ENCODE measurements at places on chromosomes 2 and 18. TPM values are rescaled to one million over a fixed set of nuclear protein-coding genes. Genes with fewer than 3 reads are reported as not detected.

DNA sequence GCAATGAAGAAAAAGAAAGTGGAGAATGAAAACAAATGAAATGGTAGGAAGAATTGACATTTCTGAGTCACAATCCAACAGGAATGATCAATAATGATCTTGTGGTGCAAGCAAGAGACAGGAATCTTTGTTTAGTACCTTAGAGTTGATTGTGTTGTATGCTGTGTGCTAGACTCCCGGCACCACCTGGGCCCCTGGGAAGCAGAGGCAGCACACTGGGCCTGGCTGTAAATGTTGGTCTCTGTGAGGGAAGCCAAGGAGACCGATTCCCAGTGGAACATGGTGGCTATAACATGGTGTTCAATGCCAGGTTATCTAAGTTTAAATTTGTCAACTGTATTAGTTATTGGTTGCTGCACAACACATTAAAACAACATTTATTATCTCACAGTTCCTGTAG lies 9.8 kb upstream of the CWC22 start:
- H3K27ac ChIP-seq = no peak overlapping the region
- H3K4me1 ChIP-seq = no peaks in the 10 kb centered on the region
- no peaks in the 10 kb centered on the region for H3K27me3 ChIP-seq
- DNase-seq = no peak
- H3K4me3 ChIP-seq = no peak overlapping the region
- no peaks in the 10 kb centered on the region for H3K36me3 ChIP-seq

GRCh38 chr2:55141572-55142413 lies 90.3 kb downstream of the CLHC1 start:
- no peaks in the 10 kb centered on the region for H3K27me3 ChIP-seq
- H3K4me3 ChIP-seq = no peak overlapping the region
- DNase-seq = no peak
- no peak overlapping the region for H3K27ac ChIP-seq
- no peaks in the 10 kb centered on the region for H3K36me3 ChIP-seq
- no peaks in the 10 kb centered on the region for H3K4me1 ChIP-seq

- H3K4me1 ChIP-seq = no peaks in the 10 kb centered on the region
- H3K27ac ChIP-seq = no peak overlapping the region
- no peak for DNase-seq
- H3K36me3 ChIP-seq = no peaks in the 10 kb centered on the region
- H3K27me3 ChIP-seq = no peaks in the 10 kb centered on the region
- H3K4me3 ChIP-seq = no peak overlapping the region
Measured at GRCh38 chr18:66393463-66393862, 210.4 kb downstream of the CDH19 start.

DNA sequence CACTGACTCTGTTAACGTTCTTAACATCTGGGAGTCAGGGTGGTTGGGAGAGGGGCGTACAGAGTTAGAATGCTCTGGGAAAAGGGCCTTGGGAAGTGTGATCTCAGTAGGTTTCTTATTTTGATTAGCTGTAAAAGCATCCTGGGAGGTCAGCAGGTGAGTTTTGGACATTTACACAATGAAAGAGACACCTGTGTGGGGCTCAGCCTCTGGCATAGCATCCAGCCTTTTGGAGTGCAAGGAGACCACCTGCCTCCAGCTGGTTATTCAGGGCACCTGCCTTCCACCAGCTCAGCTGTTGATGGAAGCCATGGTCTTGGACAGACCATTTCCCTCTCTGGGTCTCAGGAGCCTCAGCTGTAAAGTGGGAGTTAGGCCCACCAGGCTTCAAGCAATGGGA lies 49.7 kb downstream of the ACAA2 start:
- H3K4me1 ChIP-seq = no peaks in the 10 kb centered on the region
- no peak overlapping the region for H3K4me3 ChIP-seq
- no peak overlapping the region for H3K27ac ChIP-seq
- no peaks in the 10 kb centered on the region for H3K27me3 ChIP-seq
- no peak for DNase-seq
- H3K36me3 ChIP-seq = no peaks in the 10 kb centered on the region

DNA sequence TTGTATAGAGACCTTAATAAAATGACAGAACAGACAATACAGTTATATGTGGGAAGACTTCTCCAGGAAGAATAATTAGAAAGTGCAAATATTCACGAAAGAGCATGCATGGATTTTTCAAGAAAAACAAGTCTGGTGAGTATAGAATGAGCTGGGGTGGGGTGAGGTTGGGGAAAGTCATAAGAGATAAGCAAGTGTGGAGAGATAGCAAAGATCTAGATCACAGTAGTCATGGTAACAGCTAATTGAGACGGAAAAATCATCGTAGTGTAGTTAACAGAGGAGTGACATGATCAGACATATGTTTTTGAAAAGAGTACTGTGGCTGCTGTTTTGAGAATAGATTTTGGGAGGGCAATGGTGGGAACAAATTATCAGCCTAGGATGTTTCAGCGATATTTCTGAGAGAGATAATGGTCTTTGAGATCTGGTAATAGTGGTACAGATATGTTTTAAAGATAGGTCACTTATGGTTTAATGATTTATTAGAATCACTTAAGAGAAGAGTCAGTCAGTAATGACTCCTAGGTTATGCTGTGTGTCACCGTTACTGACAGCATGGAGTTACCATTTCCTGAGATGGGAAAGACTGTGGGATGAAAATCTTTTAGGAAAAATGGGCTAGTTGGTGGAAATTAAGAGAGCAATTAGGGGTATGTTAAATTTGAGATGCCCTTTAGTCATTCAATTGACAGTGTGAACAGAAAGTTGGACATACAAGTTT lies 248.5 kb upstream of the SLC8A1 start:
- H3K27ac ChIP-seq = no peak overlapping the region
- H3K4me3 ChIP-seq = no peak overlapping the region
- no peaks in the 10 kb centered on the region for H3K27me3 ChIP-seq
- no peak for DNase-seq
- H3K4me1 ChIP-seq = no peaks in the 10 kb centered on the region

DNA sequence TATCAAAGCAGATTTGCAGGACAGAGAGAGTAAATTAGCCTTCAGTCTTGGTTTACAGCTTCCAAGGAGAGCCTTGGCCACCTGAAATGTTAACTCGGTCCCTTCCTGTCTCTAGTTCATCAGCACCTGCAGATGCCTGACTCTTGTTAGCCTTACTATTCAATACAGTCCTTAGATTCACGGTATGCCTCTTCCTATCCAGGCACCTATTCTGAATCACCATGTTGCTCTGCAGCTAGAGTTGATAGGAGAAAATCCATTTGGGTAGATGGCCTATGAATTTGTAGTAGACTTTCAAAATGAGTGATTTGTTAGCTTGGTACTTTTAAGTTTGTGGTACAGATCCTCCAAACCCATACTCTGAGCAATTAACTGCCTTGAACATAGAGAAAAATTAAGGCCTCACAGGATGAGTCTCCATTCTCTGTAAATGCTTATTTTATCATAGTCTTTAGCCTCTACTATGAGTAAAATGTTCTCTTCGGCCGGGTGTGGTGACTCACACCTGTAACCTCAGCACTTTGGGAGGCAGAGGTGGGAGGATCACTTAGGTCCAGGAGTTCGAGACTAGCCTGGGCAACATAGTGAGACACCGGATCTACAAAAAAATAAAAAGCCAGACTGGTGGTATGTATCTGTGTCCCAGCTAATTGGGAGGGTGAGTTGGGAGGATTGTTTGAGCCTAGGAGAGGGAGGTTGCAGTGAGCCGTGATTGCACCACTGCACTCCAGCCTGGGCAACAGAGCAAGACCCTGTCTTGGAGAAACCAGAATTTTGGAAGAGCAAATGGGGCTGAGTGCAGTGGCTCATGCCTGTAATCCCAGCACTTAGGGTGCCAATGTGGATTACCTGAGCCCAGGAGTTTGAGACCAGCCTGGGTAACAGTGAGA lies 32.9 kb downstream of the PTCD3 start:
- no peak for DNase-seq
- no peaks in the 10 kb centered on the region for H3K4me1 ChIP-seq
- H3K27ac ChIP-seq = no peak overlapping the region
- no peak overlapping the region for H3K4me3 ChIP-seq
- no peaks in the 10 kb centered on the region for H3K27me3 ChIP-seq

GRCh38 chr2:222264791-222265320 lies 33.9 kb downstream of the PAX3 start:
- no peaks in the 10 kb centered on the region for H3K27me3 ChIP-seq
- peaks cover 11% of the 10 kb centered on the region for H3K4me1 ChIP-seq
- no peaks in the 10 kb centered on the region for H3K36me3 ChIP-seq
- no peak for DNase-seq
- no peak overlapping the region for H3K4me3 ChIP-seq
- H3K27ac ChIP-seq = no peak overlapping the region

GRCh38 chr2:59774821-59775433 lies 778.5 kb downstream of the BCL11A start:
- H3K4me3 ChIP-seq = no peak overlapping the region
- H3K27me3 ChIP-seq = no peaks in the 10 kb centered on the region
- no peaks in the 10 kb centered on the region for H3K36me3 ChIP-seq
- no peak for DNase-seq
- peaks cover 19% of the 10 kb centered on the region for H3K4me1 ChIP-seq

DNA sequence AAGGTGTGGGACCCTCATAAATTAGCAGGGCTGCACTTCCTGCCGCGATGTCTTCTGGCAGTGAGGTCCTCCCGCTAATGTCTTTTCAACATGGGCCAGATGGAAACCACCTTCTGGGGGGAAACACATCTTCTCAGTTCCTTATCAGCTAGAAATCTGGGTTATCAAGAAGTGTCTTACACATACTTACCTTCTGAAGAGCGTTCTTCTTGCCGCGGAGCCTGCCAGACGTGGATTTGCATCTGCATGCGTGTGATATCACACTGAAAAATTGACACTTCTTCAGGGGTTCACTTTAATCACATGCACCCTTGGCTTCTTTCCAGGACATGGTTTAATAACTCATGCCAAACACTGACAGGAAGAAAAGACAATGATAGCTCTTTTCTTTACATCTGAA lies 163.5 kb upstream of the SOX11 start:
- H3K27me3 ChIP-seq = no peaks in the 10 kb centered on the region
- H3K27ac ChIP-seq = no peak overlapping the region
- H3K4me1 ChIP-seq = no peaks in the 10 kb centered on the region
- H3K4me3 ChIP-seq = no peak overlapping the region
- DNase-seq = no peak

DNA sequence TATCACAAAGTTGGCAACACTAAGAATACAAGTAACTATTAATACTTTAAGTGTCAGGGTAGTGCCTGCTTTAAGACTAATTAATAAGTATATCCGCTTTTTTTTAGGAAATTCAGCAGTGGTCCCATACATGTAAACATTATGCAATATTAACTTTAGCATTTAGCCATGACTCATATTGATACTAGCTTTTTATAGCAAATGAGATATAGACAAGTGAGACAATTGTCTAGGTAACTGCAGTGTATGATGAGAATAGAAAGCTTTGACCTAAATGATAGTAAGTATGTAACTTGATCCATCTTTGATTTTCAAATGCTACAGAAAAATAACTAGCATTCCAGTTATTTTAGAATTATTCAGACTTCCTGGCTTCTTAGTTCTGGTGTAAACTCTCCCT lies 27.4 kb upstream of the VRK2 start:
- no peak overlapping the region for H3K27ac ChIP-seq
- no peak overlapping the region for H3K4me3 ChIP-seq
- no peak for DNase-seq
- H3K27me3 ChIP-seq = no peaks in the 10 kb centered on the region
- no peaks in the 10 kb centered on the region for H3K4me1 ChIP-seq

- no peaks in the 10 kb centered on the region for H3K27me3 ChIP-seq
- H3K4me1 ChIP-seq = peaks cover 23% of the 10 kb centered on the region
- peak overlapping the region; percentile 59 for H3K4me3 ChIP-seq
- no peak for DNase-seq
- H3K36me3 ChIP-seq = peaks cover 3% of the 10 kb centered on the region
Measured at GRCh38 chr2:74498500-74499266, 720 bp downstream of the LBX2 start.

DNA sequence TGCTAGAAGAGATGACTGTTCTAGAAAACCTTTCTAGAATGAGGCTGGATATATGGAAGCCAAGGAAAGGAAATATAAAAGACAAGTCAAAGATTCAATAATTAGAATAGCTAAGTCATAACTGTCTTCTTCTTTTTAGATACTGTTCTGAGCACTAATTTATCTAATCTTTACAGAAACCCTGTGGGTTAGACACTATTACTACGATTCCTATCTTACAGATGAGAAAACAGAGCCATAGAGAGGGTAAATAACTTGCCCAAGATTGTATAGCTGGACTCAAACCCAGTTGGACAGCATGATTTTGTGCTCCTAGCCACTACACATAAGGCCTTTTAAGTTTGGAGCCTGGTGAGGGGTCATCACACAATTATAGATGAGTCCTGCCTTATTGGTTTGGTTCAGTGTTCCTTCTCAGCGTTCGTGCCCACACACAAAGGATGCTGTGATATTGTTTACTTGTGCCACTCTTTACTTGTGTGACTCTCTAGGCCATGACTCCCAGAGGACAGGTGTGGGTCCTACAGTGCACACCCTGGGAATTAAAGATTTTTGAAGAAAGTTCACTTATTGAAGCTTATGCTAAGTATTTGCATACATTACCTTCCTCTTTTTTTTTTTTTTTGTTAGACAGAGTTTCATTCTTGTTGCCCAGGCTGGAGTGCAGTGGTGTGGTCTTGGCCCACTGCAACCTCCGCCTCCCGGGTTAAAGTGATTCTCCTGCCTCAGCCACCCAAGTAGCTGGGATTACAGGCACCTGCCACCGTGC lies 153.7 kb downstream of the PRKCE start:
- no peaks in the 10 kb centered on the region for H3K36me3 ChIP-seq
- no peak for DNase-seq
- no peak overlapping the region for H3K4me3 ChIP-seq
- no peaks in the 10 kb centered on the region for H3K27me3 ChIP-seq

DNA sequence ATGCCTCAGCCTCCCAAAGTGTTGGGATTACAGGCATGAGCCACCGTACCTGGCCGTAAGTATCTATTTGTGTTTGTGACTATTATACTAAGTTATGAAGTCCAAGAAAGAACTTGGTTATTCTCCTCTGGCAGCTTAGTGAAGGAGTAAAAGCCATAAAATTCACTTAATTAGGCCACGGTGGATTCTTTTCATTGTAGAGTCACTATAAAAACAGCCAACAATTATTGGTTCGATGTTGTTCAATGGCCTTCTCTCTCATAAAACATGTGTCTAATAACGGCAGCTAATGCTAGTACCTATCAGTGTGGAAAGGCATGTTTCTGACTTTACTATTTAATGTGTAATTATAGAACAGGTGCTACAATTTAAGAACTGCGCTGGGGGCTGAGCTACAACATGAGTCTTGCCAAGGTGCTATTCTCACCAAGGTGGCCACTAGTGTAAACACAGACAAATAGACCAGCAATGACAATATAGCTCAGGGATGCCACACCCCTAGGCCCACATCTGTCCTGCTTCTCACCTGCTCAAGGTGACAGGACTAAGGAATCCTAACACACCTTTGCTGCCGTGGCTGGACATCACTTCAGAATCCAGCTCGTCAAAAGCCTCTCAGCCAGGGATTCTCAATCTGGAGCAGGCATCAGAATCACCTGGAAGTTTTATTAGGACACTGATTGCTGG lies 17.2 kb downstream of the ATP8B1 start:
- no peaks in the 10 kb centered on the region for H3K36me3 ChIP-seq
- H3K4me3 ChIP-seq = no peak overlapping the region

- no peak for DNase-seq
- no peak overlapping the region for H3K27ac ChIP-seq
- H3K4me3 ChIP-seq = no peak overlapping the region
Measured at GRCh38 chr2:182349268-182349667, 77.6 kb downstream of the PDE1A start.

GRCh38 chr2:55080204-55080738 lies 30.0 kb upstream of the RTN4 start:
- no peaks in the 10 kb centered on the region for H3K27me3 ChIP-seq
- DNase-seq = no peak
- no peaks in the 10 kb centered on the region for H3K36me3 ChIP-seq
- H3K4me1 ChIP-seq = no peaks in the 10 kb centered on the region
- H3K27ac ChIP-seq = no peak overlapping the region
- no peak overlapping the region for H3K4me3 ChIP-seq

The TRABD2A gene
- 0.34 TPM for total RNA-seq

The BCL2 gene
- 19.3 TPM for total RNA-seq

The IFIH1 gene
- 3.6 TPM for total RNA-seq

The REG1B gene
- not detected for total RNA-seq

The PMS1 gene
- 8.7 TPM for total RNA-seq
